ENCODE measurements at places on chromosomes 1 and 21.

DNA sequence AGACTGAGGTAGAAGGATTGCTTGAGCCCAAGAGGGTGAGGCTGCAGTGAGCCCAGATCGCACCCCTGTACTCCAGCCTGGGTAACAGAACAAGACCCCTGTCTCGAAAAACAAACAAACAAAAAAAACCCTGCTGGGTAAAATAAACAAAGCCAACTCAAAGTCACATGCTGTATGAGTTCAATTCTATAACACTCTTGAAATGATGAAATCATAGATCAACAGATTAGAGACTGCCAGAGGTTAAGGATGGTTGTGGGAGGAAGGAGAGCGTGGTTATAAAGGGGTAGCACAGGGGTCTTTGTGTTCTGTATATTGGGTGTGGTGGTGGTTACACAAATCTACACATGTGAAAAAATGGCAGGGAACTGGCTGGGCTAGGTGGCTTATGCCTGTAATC lies 62.5 kb downstream of the TAS1R2 start:
- no peak for DNase-seq

GRCh38 chr21:27406300-27407009 lies 439.6 kb upstream of the ADAMTS5 start:
- no peak for DNase-seq

DNA sequence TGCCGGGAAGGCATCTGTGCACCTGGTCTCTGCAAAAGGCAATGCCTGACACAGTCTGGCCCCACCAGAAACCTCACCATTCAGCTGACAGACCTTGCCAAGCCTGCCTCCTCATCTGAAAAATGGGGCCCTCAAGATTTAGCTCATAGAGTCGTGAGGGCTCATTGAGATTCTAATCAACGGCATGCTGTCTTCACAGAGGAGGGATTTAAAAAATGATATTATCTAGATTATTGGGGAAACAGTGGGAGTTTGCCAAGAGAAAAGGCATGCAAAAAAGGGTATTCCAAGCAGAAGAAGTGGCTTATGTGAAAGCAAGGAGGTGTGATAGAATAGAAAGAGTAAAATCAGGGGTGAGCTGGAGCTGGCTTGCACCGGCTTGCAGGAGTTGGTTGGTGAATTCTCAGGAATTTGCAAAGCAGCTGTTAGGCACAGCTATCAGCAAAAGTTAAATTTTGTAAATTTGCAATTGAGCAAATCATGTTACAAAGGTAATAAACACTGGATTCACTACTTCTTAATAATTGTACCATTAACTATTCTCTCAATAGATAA lies 91.7 kb upstream of the WNT4 start:
- peak; percentile 61 for DNase-seq

DNA sequence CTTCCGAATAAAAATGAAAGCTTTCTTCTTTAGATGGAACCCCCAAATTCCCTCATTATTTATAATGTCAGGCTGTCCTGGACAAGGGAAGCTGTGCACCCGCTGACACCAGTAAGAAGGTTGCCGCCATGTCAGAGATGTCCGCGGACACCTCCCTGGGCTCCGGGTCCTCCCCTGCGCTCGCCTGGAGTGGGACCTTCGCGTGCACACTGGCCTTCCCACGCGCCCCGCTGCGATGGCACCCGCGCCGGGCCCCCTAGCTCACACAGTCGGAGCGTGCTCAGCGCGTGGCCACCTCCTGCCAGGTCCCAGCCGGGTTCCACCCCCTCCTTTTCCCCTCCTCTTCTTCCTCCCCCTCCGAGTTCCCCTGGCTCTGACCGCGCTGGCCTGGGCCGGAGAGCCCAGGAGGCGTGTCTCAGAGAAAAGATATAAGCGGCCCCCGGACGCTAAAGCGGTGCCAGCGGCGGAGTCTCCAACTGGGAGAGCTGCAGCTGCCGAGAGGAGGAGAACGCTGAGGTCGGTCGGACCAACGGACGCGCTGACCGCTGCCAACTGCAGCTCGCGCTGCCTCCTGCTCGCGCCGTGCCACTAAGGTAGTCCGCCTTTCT lies at the start of gene G0S2:
Gene G0S2, plus strand, starts transcription at position 456 of the 608 bp plus-strand sequence. CDS start 273 bp downstream, outside the sequence.
- no peak for DNase-seq

GRCh38 chr1:26703478-26703877 lies 7.7 kb downstream of the ARID1A start:
- no peak for DNase-seq

DNA sequence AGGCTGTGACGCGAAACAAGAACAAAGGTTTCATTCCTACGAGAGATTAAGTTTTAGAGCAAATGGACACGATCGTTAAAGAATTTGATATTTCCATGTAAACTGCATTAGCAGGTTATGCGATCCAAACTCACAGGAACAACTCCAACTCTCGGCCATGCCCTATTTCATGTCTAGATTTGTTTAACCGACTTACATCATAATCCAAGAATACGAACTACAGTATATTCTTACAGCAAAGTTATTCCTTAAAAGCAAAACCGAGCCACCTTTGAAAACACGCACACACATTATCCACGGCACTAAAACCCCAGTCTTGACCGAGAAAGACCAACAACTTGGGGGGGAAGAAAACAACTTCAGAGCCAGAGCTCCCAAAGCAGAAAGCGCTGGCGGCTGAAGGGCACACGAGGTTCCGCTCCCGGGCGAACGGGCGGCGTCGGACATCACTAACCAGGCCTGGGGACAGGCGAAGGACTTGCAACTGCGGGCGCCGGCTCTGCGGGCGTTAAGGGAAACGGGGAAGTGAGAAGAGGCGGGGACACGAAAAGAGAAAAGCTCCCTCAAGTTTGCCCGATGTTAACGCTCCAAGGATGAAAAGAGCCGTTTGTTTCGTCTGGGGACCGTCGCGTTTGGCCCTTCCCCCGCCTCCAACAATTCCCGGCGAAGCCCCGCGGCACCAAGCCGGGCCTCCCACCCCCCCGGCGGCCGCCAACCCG lies 690 bp downstream of the B3GALNT2 start:
- DNase-seq, result peak; percentile 43

- no peak for DNase-seq
Observed at GRCh38 chr1:82994616-82995263, 1004.2 kb downstream of the TTLL7 start.

GRCh38 chr1:82472489-82473131 lies 671.9 kb downstream of the ADGRL2 start:
- DNase-seq, result no peak

DNA sequence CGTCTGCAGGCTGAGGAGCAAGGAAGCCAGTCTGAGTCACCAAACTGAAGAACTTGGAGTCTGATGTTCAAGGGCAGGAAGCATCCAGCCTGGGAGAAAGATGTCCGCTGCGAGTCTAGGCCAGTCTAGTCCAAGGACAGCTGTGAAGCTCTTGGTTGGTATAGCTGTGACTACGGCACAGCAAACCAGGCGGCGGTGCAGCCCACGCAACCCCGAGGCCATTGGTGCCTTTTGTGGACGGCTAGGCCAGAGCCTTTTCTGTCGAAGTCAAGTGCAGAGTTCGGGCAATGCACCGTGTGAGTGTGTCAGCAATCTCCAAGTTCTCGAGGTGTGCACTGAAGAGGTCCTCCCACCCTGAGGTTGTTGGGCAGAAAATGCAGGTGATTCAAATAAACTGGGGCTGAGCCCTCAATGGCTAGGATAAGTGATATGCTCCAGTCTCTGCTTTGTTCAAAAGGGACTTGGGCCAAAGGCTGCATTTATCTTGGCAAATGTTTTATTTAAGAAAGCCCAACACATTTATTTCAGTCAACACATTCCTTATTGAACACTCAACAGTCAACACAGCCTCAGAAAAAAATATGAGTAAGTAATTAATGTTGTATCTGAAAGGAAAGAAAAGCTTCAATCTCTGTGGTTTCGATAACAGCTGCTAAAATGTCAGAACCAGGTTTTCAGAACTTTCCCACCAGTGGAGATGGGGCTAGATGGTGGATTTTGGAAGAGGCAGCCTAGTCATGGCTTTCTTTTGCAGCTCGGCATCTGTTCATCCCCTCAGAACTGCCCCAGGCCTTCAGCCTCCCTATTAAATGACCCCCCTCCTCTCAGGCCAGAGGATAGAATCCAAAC lies 78.1 kb upstream of the COX20 start:
- no peak for DNase-seq

DNA sequence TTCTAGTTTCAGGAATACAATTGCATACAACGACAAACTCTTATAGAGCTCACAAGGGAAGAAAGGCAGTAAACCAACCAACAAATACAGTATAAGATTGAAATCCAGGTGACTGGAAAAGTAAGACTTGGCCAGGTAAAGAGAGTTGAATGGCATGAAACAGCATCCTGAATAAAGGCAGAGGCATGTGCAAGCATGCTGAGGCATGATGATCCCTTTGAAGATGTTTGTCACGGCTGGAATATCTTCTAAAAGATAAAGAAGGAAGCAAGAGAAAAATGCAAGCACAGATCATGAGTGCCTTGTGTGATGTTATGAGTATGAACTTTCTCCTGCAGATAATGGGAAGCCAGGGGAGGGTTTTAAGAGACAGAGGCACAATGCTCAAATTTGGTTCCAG lies 83.3 kb upstream of the SPATA6 start:
- no peak for DNase-seq

- no peak for DNase-seq
Observed at GRCh38 chr21:28356422-28356821, 636.3 kb downstream of the LTN1 start.

DNA sequence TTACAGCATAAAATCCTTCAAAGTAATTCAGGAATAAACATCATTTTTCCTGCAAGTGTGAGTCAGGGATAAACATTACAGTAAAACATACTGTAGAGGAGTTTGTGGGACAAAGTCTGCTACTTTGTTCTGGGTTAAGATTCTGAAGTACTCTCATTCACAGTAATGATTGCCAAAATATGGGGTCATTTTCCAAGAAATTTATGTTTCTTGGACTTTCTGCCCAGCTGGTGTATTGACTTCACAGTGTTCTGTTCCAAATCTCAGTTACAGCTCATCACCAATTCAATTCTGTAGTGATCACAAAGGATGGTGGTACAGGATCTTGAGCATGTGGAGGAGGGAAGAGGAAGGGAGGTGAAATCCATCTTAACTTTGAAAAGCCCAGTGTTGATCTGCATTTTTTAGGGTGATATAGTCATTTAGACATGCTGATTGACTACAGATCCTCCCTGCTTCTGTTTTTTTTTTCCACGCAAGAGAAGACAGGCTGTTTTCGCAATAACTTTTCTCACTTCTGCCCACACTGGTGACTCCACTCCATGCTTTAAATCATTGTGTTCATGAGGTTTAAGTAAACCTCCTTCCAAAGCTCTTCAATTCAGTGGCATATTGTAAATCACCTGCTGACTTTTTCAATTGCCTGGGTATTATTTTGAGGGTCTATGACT lies 60.4 kb upstream of the C1orf53 start:
- DNase-seq, result no peak

- DNase-seq, result no peak
Observed at GRCh38 chr1:5881526-5882222, 110.6 kb downstream of the NPHP4 start.

DNA sequence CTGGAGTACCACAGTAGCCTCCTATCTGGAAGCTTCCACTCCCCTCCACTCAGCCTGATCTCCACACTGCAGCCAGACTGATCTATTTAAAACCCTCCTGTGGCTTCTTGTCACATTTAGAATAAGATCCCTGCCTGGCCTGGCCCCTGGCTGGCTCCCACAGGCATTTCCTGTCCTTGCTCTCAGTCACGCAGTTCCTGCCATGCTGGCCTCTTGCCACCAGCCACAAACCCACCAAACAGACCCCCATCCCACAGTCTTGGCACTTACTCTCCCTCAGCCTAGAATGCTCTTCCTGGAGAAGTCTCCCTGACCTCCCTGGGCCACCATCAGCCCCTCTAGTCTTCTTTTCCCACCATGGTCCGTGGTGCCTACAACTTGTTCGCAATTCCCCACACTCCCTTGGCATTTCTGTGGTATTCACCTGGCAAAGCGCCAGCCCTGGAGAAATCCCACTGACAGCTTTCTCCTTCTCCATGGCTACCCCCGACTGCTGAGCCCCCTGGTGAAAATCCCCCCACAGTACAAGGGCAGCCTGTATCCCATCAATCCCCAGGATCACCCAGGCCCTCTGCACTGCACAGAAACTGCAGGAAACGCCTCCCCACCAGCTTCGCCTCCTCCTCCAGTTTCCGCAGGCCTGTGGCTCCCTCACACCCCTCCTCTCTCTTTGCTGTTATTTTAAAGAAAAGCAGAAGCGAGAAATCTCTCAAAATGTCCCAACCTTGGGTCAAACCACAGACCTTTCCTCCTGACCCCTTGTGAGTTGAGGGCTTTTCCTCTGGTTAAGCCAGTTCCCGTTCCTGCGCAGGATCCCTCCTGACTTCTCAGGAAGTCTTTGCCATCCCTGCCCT lies 94.5 kb downstream of the SYT2 start:
- no peak for DNase-seq

GRCh38 chr1:17912491-17912890 lies 157.4 kb downstream of the ACTL8 start:
- no peak for DNase-seq

DNA sequence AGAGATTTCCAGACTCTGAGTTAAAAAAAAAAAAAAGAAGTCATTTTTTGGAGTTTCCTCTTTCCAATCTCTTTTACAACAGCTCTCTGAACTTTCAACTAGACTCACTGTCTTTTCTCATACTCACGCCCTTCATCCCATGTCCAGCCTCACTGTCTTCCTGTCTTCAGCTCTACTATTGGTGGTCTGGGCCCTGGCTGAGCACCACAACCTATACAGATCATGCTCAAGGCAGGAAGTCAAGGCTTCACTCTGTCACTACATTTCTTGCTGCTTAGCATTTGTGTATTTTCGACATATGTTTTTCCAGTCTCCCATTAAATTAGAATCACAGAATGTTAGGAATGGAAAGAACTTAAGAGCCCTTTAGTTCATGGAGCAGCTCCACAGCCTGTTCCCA lies 106.4 kb upstream of the PPP2R5A start:
- no peak for DNase-seq

DNA sequence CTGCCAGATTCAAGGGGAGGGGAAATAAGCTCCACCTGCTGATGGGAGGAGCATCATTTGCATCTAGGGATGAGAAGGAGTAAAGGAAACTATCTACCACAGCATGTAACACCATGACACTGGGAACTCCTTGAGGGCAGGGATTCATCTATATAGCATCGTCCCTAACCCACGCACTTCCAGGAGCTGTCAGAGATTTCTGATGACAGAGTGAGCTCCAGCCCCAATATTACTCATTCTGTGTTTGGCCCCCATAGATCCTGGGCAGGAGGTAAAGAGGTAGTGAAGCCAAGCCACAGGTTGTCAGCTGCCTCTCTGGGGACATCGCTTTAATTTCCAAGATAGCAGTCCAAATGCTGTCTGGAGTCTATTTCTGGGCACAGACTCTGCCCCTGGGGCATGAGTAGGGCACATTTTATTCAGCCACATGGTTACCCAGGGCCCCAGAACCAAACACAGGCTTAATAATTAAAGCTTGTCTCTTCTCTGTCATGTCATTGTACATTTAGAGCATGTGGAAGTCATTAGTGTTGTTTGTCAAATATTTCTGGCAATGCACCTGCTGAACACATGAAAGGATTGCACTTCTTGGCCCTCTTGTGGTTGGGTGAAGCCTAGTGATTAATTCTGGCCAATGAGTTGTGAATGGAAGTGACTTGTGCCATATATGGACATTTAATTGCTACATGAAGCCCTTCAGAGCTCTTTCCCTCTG lies 105.9 kb upstream of the POU3F1 start:
- DNase-seq, result peak; percentile 68
